Inflammatory macrophage (primary cell): ENCODE measurements at places on chromosomes 3 and 15.
A peak's percentile ranks its signal among the peaks of the same experiment; 100 is the strongest.

GRCh38 chr3:141661229-141662196, 76.6 kb upstream of the RNF7 start:
- no peak for DNase-seq

- peak; percentile 53 for DNase-seq
Measured at GRCh38 chr3:128859630-128860029, 19.8 kb upstream of the ACAD9 start.

- DNase-seq, result peak; percentile 19
Measured at GRCh38 chr3:153513236-153513635, 351.2 kb downstream of the RAP2B start.

- no peak for DNase-seq
Measured at GRCh38 chr3:193656445-193656844, 63.4 kb downstream of the OPA1 start.

DNA sequence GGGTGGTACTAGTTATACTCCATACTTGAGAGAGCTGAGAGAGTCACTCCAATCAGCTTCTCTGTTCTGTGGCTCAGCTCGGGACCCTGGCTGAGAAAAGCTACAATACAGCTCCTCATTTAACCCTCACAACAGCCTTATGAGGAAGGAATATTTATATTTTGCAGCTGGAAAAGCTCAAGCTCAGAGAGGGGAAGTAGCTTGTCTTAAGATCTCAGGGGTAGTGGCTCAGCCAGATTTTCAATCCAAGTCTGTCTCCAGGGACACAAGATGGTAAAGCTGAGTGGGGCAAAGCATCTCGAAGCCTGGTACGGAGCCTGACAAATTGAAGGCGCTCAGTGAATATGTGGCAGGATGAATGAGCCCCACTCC, 14.8 kb downstream of the SCAMP2 start:
- DNase-seq, result peak; percentile 25

- no peak for DNase-seq
Measured at GRCh38 chr15:87227846-87228245, 1028.7 kb downstream of the NTRK3 start.

DNA sequence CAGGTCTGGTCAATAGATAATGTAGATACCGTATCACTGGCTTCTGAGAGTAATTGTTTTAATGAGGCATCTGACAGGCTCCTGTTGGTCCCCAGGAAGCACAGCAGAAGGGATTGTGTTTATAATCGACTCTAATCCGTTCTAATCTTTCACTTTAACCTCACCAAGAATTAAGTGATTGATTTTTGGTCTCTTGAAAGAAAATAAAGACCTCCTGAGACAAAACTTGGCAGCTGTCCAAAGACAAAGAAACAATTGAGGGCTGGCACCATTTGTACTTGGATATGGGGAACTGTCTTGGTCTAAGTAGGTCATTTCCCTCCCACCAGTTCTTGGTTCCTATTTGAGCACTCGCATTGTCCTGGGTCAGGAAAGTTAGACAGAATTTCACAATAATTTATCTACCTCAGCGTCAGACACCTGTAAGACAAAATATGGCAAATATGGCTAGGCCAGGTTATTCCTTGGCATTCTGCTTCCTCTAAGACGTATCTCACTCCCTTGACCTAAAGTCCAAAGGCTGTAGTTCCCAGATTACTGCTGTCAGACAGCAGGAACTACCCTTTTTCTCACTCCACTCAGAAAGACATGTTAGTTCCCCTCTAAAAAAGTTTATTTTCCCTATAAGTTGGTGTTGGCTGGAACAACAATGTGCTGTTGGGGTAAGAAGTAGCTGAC, 22.7 kb upstream of the CD96 start:
- DNase-seq, result peak; percentile 46

- DNase-seq, result no peak
Measured at GRCh38 chr3:55161231-55161630, 233.4 kb upstream of the LRTM1 start.

GRCh38 chr3:174859756-174860155, 622 bp downstream of the NAALADL2 start:
- no peak for DNase-seq

GRCh38 chr3:31959951-31960792, 20.9 kb downstream of the OSBPL10 start:
- DNase-seq, result no peak

- peak; percentile 30 for DNase-seq
Measured at GRCh38 chr3:170506556-170506955, 79.3 kb downstream of the SLC7A14 start.

- no peak for DNase-seq
Measured at GRCh38 chr3:196996454-196997265, 28.0 kb upstream of the PIGZ start.

DNA sequence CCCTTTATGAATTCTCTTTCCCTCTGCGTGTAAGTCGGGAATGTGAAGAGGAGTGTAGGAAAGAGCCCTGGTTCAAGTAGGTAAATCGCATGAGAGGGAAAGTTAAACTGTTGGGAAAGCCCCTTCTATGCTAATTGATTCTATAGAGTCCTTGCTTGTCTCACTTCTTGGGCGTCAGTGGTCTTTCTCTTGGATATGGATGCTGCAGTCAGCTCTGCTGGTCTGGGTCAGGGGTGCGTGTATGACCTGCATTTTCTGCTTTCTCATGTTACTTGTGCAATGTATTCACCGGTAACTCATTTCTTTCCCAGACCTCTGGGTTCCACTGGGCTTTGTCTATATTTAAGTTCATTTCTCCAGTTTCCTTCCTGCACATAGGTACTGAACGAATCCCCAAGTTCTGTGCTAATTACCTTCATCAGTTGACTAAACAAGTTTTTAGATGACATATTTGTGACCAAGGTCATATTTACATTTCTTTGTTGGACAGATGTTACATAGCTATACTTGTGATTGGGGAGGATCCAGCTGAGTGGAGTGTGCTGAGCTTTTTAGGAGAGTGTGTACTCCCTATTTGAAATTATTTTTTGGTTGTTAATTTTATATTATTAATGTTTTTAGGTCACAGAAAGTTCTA, 1.4 kb downstream of the SETD5 start:
- peak; percentile 32 for DNase-seq

- DNase-seq, result no peak
Measured at GRCh38 chr3:10761583-10761982, 54.4 kb upstream of the SLC6A11 start.

DNA sequence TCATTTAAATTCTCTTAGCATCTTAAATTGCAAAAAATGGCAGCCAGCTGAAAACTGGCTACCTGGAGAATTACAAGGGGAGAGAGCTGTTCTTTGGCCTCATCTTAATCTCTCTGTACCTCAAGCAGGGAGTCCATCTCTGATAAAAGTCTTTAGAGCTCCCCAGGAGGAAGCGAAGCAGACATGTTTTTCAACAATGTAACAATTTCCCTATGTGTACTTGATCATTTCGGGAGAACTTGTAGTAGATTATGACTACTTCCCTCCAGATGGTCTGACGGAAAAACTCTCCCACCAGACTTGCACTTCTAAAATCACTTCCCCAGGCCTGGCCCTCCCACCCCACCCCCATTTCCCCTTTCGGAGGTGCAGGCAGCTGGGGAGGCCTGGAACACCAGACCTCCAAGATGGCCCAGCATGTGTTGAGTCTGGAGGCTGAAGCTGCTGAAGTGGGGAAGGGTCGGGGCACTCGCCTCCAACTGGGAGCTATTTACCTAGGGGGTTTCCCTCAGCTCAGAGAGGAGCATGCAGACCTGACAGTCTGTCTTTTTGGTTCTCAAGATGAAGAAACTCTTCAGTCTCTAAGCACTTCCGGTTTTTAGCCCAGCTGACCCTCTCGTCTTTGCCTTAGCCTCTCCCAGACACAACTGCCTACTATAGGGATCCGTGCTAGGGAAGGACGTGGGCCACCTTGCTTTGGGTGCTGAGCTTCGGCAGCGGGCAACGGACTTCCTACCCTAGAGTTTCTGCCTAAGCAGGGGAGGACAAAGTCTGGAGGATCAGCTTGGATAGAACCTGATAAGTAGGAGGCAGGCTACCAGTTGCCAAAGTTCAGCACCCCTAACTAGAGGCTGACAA, 164.0 kb upstream of the TBL1XR1 start:
- DNase-seq, result peak; percentile 86

GRCh38 chr15:97189162-97189780, 771.2 kb upstream of the ARRDC4 start:
- no peak for DNase-seq

DNA sequence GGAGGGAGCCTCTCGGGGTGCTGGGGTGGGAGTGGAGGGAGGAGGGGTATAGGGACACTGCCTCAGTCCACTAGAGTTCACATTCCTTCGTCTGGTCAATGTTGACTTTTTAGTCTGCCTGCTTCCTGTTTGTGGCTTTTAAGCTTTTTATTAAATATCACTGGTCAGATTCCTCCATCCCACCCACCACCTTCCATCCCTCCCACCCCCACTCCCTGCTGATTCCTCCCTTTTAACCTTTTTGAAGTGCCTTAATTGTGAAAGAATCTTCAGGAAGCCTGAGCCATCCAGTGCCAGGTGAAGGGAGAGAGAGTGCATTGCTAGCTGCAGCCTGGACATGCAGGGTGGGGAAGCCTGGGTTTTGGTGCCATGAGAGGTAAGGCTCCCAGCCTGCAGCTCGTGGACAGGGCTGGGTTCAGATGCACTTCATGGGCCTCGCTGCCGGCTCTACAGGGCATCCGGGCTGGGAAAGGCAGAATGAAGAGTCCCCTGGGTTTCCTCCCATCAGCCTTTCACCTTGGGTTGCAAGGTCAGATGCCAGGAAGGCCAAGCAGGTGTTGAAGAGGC, 105.9 kb downstream of the DNAJB8 start:
- DNase-seq, result no peak

DNA sequence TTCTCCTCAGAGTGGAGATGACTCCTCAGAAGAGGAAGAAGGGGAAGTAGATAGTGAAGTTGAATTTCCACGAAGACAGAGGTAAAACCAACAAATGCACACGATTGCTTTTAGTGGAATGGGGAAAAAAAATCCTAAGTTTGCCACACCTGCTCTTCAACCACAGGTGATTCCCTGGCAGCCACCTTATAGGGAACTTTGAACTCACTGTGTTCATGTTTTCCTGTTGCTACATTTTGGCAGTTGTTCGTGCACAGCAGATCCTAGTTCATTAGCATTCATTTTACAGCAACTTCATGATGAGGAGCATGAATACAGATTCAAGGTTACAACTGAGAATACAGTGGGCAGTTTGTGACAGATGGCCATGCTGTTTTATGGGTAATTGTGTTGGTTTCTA, 21.5 kb downstream of the TMEM41A start:
- DNase-seq, result no peak

GRCh38 chr3:189781415-189781814, 150.2 kb downstream of the TP63 start:
- no peak for DNase-seq

- DNase-seq, result no peak
Measured at GRCh38 chr3:4756057-4756775, 223.0 kb upstream of the BHLHE40 start.

DNA sequence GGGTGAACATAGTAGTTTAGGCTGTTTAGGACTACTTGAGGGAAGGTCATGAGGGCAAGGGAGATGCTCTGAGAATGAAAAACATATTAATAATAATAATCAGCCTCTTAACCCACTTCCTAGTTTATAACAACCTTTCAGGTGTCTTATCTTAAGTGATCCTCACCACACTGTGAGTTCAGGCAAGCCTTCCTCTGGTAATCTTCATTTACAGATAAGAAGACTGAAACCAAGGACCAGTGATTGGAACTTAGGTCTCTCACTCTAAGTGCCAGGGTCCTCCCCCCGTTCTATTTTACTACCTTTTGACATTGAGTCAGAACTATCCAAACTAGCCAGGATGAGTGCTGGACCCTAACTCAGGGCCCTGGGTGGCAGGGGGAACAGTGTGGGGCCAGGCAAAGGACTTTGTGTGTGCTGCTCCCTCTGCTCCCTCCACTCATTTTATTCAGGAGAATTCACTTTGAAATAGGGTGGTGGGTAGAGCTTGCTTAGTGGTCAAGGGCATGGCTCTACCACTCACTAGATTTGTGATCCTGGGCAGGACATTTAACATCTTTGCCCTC, 5.7 kb downstream of the NUTM1 start:
- no peak for DNase-seq

DNA sequence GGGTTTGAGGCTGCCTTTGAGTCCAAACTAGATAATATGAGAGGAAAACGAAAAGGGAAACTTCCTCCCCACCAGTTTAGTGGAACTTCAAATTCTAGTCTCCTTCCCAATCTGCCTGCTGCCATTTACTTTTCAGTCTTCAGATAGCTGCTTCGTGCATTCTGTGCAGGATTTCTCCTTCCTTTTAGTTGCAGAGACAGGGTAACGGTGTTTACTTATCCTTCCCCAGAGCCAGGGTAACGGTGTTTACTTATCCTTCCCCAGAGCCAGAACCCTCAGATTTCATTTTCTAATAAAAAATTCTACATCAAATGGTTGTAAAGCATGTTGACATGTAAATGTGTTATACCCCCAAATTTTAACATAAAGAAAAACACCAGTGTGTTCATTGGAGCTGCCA, 282.6 kb downstream of the VPS13C start:
- DNase-seq, result no peak

DNA sequence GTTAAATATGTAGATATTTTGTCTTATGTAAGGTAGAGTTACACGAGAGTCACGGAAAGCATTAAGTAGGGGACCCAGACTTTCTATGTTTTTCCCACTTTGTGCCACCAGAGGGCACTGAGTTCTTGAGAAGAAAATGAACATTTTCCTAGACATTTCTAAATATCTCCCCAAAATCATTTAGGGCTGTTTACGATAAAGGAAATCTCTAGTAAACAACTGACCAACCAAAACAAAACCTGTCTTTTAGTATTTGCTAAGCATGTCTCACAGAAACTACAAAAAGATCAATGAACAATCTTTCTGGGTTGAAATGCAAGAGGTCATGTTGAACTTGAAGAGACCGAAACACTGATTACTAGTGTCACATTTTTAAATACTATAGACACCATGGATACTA, 16.1 kb downstream of the POU1F1 start:
- peak; percentile 59 for DNase-seq

- no peak for DNase-seq
Measured at GRCh38 chr3:124097362-124098131, 105.6 kb upstream of the ROPN1 start.

DNA sequence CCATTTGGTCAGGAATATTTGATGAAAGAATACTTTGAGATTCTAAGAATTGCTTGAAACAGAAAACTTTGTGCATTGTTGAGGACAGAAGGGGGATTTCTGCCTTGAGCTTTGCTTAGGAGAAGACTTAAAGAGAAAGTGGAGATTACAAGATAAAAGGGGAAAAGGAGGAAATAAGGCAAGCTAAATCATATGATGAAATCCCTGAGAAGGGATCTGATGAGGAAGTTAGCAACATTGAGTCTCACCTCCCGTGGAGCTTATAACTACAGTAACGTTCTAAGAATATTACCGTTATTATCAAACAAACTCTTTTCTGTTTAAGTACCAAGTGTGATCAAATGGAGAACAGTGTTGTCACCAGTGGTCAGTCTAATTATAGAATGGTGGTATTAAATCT, 414.7 kb upstream of the NAALADL2 start:
- peak; percentile 57 for DNase-seq

- DNase-seq, result no peak
Measured at GRCh38 chr3:73609315-73609641, 15.5 kb downstream of the PDZRN3 start.

- no peak for DNase-seq
Measured at GRCh38 chr3:61562721-61563312, 1.4 kb downstream of the PTPRG start.
